CD4-positive, alpha-beta memory T cell (primary cell): ENCODE measurements at places on chromosomes 12 and 14.

DNA sequence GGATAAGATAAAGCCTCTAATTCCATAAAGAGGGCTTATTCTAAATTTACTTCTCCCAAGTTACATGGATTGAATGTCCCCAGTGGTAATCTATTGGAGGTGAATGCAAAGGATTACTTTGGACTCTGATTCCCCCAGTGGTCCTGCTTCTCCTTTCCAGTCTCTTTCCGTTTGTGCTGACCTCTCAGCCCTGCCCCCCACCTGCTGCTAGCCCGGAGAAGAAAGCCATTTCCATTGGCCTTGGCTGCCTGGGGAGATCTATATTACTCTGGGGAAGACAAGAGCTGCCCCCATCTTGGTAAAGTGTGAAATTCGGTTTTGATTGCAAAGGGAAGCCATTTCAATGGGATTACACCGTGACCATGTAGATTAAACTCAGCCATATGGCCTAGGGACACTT, 13.3 kb downstream of the ASCL1 start:
- no peak for DNase-seq

GRCh38 chr12:111247083-111247783, 121.7 kb downstream of the PHETA1 start:
- DNase-seq = no peak

- DNase-seq = no peak
Measured at GRCh38 chr12:42958291-42958674, 368.7 kb upstream of the PRICKLE1 start.

DNA sequence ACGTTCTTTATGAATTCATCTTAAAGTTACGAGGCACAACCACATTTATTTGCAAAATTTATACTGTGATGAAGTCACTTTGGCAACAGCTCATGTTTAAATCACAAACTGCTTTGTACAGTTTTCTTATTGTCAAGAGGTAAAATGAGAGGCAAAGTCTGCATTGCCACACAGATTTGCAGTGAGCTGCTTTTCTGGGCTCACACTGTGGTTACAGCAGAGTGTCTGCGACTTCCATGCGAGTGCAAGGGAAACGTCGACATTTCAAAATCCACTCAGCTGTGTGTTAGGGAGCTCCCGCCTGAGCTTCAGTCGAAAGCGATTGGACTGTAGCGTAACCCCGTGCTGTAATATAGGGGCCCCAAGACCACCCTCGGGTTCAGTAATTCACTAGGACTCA, 13.0 kb downstream of the MTA1 start:
- DNase-seq = no peak

DNA sequence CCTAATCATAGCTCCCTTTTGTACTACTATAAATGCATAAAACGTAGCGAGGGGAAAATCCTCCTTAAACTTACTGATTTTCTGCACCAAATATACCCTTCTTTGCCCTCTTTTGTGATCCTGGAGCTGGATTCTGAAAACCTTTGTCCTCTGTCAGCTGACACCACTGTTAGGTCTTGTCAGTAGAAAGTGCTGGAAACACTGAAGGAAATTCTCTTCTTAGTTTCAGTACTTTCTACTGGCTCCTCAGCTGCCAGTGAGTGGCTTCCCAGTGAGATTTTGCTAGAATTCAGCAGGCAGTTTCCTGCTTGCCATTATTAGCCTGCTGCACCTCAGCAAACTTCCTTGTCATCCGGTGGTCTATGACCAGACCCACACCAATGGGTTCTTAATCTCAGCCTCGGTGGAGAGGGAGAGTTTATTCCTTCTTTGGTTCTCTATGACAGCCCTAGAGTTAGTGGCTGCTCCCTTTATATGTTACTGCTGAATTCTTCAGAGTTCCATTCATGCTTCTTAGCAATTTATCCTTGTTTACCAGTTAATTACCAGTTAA, 476.2 kb downstream of the FSCB start:
- no peak for DNase-seq

DNA sequence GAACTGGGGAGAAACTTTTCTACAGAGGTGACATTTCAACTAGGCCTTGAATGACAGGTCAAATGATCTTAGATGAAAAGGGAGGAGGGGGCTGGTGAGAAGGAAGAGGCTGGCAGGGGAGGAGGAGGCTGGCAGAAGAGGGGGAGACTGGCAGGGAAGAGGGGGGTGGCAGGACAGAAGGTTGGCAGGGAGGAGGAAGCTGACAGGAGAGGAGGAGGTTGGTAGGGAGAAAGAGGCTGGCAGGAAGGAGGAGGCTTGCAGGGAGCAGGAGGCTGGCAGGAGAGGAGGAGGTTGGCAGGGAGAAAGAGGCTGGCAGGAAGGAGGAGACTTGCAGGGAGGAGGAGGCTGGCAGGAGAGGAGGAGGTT, 63.4 kb upstream of the PPP4R3A start:
- no peak for DNase-seq

DNA sequence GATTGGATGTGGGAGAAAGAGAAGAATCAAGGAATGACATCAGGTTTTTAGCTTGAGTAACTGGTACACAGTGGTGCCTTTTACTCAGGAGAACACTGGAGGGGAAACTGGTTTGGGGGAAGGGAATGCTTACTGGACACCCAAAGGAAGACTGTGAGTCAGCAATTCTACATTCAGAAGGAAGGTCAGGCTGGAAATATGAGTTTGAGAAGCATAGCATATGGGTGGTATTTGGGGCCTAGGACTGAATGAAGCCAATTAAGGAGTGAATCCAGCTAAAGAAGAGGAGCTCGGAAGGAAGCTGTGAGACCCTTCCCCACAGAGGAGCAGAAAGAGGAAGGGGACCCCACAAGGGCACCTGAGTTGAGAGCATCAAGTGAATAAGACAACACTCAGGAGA, 35.4 kb downstream of the DMAC2L start:
- no peak for DNase-seq

DNA sequence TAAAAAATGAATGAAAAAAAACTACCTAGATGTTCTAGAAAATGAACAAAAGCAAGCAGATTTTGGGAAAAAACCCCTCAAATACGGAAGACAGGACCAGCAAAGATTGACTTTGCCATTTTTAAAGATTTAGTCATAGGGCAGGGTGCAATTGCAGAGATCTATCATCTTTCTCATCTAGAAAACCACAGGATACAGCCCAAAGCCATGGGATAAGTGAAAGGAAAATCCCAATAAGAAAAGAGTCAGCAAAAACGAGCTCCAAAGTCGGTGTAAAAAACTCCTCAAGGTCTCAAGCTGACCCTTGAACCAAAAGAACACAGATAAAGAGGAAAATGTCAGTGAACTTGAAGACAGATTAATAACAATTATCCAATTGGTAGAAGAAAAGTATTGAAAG, 28.0 kb downstream of the CEP290 start:
- DNase-seq = no peak

- DNase-seq = no peak
Measured at GRCh38 chr12:68959891-68960464, 27.0 kb upstream of the CPM start.

DNA sequence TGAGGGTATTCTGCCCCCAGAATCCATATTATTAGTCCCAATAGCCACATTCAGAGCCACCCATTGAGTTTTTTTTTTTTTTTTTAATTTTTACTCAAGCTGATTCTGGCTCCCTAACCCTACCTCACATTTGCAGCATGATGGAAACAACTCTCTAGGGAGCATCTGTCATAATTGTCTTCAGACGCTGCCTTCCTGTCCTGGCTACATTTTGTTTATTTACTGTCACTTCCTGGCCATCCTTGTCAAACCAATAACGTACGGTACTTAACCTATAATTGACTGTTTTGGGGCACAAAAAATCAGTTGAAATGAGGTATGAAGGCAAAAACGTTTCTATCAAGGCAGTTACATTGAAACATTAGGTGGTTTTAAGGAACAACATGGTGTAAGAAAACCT, 2.1 kb downstream of the GLIPR1 start:
- peak; percentile 48 for DNase-seq
